Mesothelial cell of epicardium (in vitro differentiated cells): ENCODE measurements at places on chromosomes 5 and 9.

DNA sequence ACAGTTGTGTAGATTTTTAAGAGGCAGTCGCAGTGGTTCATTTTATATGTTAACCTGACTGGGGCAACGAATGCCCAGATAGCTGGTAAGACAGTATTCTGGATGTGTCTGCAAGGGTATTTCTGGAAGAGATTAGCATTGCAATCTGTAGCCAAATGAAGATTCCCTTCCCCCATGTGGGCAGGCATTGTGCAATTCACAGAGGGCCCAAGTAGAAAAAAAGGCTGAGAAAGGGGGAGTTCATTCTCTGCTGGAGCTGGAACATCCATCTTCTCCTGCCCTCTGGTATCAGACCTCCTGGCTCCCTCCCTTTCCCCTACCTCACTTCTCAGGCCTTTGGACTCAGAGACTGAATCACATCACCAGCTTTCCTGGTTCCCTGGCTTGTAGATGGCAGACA is 70.6 kb downstream of the TENT4A start:
- no peak overlapping the region for H3K4me3 ChIP-seq
- no peak for DNase-seq
- no peak overlapping the region for H3K27ac ChIP-seq
- H3K36me3 ChIP-seq: no peaks in the 10 kb centered on the region

GRCh38 chr9:137705906-137706305 is 87.1 kb downstream of the EHMT1 start:
- H3K27ac ChIP-seq: no peak overlapping the region
- DNase-seq: no peak

GRCh38 chr9:119844431-119844830 is 475.2 kb upstream of the BRINP1 start:
- H3K4me1 ChIP-seq: peaks cover 17% of the 10 kb centered on the region
- no peak overlapping the region for H3K4me3 ChIP-seq
- DNase-seq: no peak
- H3K27ac ChIP-seq: no peak overlapping the region
- no peaks in the 10 kb centered on the region for H3K27me3 ChIP-seq

GRCh38 chr9:85483208-85483607 is 258.5 kb downstream of the AGTPBP1 start:
- H3K4me1 ChIP-seq: peaks cover 9% of the 10 kb centered on the region
- H3K36me3 ChIP-seq: no peaks in the 10 kb centered on the region
- H3K27ac ChIP-seq: no peak overlapping the region
- no peak for DNase-seq
- no peak overlapping the region for H3K4me3 ChIP-seq

DNA sequence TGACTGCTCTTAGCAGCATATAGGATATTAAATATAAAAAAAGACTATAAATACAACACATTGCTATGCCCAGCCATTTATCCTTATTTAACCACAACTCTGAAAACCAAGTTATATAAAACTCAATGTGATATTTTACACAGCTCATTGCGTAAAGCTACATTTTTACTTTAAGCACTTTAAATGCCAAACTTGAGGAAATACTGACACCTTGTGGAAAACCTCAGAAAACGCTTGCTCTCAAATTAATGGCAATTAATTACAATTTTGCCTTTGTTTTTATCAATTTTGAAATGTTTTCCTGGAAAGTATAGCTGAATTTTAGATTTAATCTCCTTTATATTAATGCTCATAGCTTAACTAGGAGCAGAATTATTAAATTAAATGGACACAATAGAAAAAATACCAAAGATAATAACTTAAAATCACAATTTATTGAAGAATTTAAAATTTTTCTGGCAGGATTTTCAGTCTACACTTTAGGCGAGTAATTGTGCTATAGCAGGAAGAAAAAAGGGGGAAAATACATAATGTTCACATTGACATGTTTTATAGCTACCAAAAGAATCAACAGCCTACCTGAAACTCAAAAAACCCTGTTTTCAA is 25.2 kb upstream of the PLAC8L1 start:
- peaks cover 35% of the 10 kb centered on the region for H3K36me3 ChIP-seq
- no peaks in the 10 kb centered on the region for H3K4me1 ChIP-seq
- H3K4me3 ChIP-seq: no peak overlapping the region
- no peaks in the 10 kb centered on the region for H3K27me3 ChIP-seq
- DNase-seq: no peak
- no peak overlapping the region for H3K27ac ChIP-seq

- no peak for DNase-seq
- no peaks in the 10 kb centered on the region for H3K36me3 ChIP-seq
- H3K27me3 ChIP-seq: peaks cover 12% of the 10 kb centered on the region
- H3K4me3 ChIP-seq: no peak overlapping the region
- no peak overlapping the region for H3K27ac ChIP-seq
- no peaks in the 10 kb centered on the region for H3K4me1 ChIP-seq
Observed at GRCh38 chr9:124054582-124055227, 43.1 kb downstream of the LHX2 start.

- no peak overlapping the region for H3K27ac ChIP-seq
- no peak overlapping the region for H3K4me3 ChIP-seq
- no peak for DNase-seq
- H3K36me3 ChIP-seq: no peaks in the 10 kb centered on the region
Observed at GRCh38 chr9:120905315-120906164, 21.1 kb downstream of the TRAF1 start.

GRCh38 chr9:121239851-121240250 is 28.1 kb upstream of the GSN start:
- H3K27ac ChIP-seq: no peak overlapping the region
- H3K4me1 ChIP-seq: no peaks in the 10 kb centered on the region
- H3K36me3 ChIP-seq: peaks cover 3% of the 10 kb centered on the region
- no peak for DNase-seq
- H3K27me3 ChIP-seq: peaks cover 1% of the 10 kb centered on the region

DNA sequence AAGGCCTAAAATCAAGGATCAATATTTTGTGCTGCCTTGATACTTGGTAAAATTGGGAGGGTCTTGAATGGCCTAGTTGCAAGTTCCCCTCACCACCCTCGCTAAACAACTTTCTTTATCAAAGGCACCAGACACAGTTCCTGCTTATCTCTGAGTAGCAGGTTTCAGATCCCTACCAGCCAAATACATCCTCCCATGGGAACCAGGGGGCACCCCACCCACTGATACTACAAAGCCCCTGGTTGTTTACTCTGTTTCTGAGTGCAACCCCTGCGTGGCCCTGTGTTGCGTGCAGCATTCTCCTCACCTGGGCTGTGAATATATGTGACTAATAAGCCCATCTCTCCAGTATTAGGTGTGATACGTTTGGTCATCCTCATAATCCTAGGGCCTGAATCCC is 314.9 kb downstream of the DRD1 start:
- no peaks in the 10 kb centered on the region for H3K36me3 ChIP-seq
- H3K4me1 ChIP-seq: peaks cover 3% of the 10 kb centered on the region
- DNase-seq: no peak
- no peak overlapping the region for H3K27ac ChIP-seq
- peaks cover 17% of the 10 kb centered on the region for H3K27me3 ChIP-seq

DNA sequence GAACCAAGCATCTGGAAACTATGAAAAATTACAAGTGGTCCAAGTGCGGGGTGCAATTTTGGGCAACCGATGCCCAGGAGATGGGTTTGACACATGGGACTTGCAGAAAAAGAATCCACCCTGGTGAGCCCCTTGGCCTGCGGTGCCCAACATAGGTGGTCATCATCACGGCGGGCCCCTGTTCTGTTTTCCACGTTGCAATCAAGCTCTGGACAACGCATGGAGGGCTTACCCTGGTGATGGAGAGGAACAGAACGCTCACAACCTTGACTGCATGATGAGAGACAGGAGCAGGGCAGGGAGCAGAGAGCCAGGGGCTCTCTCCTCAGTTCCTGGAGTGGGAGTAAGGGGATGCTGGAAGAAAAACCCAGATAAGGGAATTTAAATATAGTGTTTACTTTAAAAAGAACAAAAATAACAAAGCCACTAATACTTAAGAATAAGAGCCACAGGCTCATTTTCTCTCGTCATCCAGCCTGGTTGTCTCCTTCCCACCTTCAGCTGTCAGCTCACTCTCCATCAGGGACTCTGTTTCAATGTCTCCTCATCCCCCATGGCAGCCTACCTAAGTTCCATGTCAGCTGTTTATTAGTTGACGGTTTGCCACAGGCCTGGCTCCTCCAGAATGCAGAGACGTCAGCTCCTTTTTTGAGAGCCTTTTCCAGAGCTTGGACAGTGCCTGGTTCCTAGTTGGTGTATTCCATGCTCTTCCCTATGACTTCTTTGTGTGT is 172.1 kb downstream of the GADD45G start:
- DNase-seq: no peak
- no peak overlapping the region for H3K4me3 ChIP-seq
- peaks cover 26% of the 10 kb centered on the region for H3K27me3 ChIP-seq
- H3K4me1 ChIP-seq: peaks cover 24% of the 10 kb centered on the region
- H3K36me3 ChIP-seq: no peaks in the 10 kb centered on the region
- H3K27ac ChIP-seq: no peak overlapping the region

DNA sequence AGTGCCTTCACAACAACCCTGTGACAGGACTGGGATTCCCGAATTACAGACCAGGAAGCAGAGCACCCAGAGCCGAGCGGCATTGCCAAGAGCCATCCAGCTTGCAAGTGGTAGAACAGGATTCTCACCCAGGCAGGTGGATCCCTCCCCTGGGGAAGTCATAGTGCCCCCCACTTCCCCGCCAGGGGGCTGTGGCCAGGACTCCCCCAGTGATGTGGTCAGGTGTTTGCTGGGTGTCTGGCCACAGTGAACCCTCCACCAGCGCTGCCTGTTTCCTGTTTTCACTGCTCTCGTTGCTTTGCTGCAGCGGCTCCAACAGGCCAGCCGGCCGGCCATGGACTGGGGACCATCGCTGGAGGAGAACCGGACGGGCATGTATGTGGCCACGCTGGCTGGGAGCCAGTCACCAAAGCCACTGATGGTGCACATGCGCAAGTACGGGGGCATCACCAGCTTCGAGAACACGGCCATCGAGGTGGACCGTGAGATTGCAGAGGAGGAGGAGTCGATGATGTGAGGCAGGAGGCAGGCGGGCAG is 19.3 kb downstream of the SLC6A7 start:
- no peaks in the 10 kb centered on the region for H3K27me3 ChIP-seq
- peaks cover 14% of the 10 kb centered on the region for H3K4me1 ChIP-seq
- no peak overlapping the region for H3K27ac ChIP-seq
- no peak overlapping the region for H3K4me3 ChIP-seq
- no peaks in the 10 kb centered on the region for H3K36me3 ChIP-seq

GRCh38 chr9:132703336-132703735 is 33.1 kb downstream of the GTF3C4 start:
- no peak overlapping the region for H3K27ac ChIP-seq
- H3K36me3 ChIP-seq: peaks cover 3% of the 10 kb centered on the region
- H3K27me3 ChIP-seq: peaks cover 13% of the 10 kb centered on the region
- H3K4me3 ChIP-seq: no peak overlapping the region
- H3K4me1 ChIP-seq: no peaks in the 10 kb centered on the region
- DNase-seq: no peak

DNA sequence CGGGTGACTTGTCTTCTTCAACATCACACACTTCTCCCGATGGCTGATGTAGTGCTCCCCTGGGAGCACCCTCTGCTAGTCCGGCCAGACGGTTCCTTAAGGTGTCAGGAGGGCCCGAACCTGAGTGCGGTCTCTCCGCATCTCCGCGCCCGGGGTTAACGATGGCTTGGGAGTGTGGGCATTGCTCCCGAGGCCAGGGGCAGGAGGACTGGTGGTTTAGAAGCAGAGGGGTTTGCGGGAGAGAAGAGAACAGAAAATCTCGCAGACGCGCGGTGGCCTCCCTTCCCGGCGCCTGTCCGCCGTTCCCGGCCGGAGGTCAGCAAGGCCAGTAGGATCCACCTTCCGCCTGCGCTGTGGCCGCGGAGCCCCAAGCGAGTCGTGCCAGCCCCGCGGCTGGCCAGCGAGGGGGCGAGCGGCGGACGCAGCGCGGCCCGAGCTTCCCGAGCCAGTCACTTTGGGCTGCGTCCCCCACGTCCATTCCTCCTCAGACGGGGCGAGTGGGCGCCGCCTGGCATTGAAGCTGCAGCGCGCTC is 700 bp downstream of the CDO1 start:
- H3K36me3 ChIP-seq: no peaks in the 10 kb centered on the region
- peaks cover 28% of the 10 kb centered on the region for H3K27me3 ChIP-seq
- H3K4me1 ChIP-seq: peaks cover 29% of the 10 kb centered on the region
- H3K4me3 ChIP-seq: peak overlapping the region; percentile 93
- H3K27ac ChIP-seq: peak overlapping the region; percentile 93

DNA sequence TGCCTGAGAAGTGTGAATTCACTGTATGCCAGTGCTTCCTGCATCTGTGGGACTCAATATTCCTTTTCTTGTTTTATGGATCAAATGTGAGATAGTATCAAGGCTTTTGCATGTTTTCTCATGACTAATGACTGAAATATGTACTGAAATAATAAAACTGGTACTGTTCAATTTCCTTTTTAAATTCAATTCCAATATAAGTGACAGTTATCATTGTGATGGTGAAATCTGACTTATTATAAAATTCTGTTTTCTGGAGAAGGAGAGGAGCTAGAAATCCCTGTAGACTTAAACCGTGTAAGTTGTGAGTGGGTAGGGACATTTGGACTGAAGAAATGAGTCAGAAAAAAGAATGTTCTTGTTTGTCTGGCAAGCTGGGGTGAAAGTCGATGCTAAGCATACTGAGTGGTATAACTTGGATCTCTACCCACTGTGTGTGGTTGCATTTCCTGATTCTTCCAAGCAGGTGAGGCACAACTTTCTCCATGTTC is 245.2 kb downstream of the EFNA5 start:
- peaks cover 11% of the 10 kb centered on the region for H3K36me3 ChIP-seq
- H3K27ac ChIP-seq: peak overlapping the region; percentile 61
- no peak overlapping the region for H3K4me3 ChIP-seq
- peaks cover 62% of the 10 kb centered on the region for H3K4me1 ChIP-seq
- no peaks in the 10 kb centered on the region for H3K27me3 ChIP-seq

- H3K27me3 ChIP-seq: no peaks in the 10 kb centered on the region
- no peak overlapping the region for H3K27ac ChIP-seq
- no peaks in the 10 kb centered on the region for H3K36me3 ChIP-seq
Observed at GRCh38 chr5:105882956-105883481, 1787.7 kb downstream of the EFNA5 start.

DNA sequence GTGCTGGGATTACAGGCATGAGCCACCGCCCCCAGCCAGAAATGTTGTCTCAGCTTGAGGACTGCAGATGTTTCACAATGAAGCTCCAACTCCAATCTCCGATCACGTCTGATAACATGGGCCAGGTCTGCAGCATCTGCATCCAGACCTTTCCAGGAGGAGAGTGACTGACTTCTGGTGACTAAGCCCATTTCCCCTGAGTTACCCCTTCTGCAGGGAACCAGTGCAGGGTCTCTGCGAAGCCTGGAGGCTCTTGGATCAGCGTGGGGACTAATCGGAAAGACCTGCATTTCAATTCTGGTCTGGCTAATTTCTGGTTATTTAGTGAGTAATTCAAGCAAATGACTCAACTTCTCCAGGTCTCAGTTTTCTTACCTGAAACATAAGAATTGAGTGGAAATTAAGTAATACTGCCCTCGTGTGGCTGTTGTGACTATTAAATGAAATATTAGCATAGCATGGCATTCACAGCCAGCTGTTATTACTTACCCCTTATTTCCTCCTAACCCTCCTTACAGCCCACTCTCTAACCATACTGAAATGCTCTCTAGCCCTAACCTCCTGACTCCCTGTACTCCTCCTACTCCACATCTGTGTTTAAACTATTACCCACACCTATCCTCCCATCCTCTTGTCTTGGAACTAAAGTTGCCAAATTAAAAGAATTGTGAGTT is 2.2 kb upstream of the GNPDA1 start:
- no peaks in the 10 kb centered on the region for H3K36me3 ChIP-seq
- DNase-seq: no peak
- H3K4me1 ChIP-seq: peaks cover 13% of the 10 kb centered on the region
- H3K27me3 ChIP-seq: peaks cover 1% of the 10 kb centered on the region
